ENCODE measurements at places on chromosomes 11 and 22. TPM values are rescaled to one million over a fixed set of nuclear protein-coding genes. Genes with fewer than 3 reads are reported as not detected.

GRCh38 chr11:132101881-132102280 lies 731.5 kb downstream of the NTM start:
- no peak for DNase-seq

- no peak for DNase-seq
Measured at GRCh38 chr11:112477581-112478317, 217.1 kb upstream of the PLET1 start.

GRCh38 chr22:35399114-35399677 lies 744 bp upstream of the MCM5 start:
- DNase-seq = no peak

DNA sequence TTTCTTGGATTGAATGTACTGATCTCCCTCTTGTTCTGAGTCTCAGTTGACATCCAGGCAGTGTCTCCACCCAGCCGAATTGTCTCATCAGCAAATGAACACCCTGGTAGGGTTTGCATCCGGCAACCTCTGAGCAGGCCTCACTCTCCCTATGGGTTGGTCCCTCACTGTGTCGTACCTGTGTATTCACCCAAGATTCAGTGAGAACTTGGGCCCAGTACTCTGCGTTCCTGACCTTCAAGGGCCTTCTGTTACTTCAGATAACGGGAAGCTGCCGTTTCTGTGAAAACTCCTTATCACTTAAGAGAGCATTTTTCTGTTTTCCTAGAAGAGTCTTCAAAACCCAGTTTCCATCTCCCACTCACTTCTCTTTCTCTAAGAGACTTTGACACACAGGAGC lies 915.6 kb downstream of the TBC1D22A start:
- no peak for DNase-seq

GRCh38 chr11:912266-912665 lies 1.7 kb upstream of the CHID1 start:
- DNase-seq = no peak

DNA sequence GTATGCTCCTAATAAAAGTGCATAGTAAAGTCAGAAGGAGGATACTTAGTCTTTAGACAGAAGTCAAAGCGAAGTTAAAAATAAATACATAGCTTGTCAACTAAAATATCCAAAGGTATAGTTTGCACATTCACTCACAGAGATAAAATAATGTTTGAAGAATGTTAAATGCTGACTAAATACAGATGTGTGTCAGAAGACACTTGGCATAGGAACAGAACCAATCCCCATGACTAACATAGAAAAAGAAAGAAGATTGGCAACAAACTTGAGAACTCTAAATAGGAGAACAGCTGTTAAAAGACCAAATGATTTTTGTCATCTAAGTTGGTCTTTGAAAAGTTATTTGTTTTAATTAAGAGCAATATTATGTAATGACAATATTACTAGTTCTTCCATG lies 1172.1 kb upstream of the RAG2 start:
- no peak for DNase-seq

DNA sequence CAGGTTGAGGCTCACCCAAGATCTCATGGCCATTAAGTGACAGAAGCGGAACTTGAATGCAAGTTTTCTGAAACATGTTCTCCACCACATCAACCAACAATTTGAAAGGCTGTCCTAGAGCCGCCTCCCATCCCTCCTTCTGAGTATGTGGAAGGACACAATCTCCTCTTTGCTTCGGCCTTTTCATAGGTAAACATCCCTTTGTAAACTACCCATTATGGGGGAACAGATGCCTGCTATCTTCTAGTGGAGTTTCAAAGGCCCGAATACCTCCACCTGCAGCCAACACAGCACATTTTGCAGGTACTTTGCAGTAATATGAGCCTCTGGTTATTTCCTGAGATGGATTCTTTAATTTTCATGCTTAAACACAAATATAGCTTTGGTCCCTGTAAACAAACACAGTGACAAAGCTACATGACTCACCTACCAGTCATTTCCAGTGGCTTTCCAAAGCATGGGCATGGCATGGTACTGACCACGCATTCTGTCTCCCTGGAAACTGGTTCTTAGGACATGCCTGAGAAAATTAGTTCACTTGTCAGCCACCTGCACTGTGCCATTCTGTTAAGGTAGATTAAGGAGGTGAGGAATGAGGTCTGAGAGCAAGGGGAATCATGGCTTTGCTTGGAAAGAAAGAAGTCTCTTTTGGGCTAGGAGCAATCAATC lies 60.2 kb downstream of the EHF start:
- DNase-seq = no peak

- no peak for DNase-seq
Measured at GRCh38 chr11:102293873-102294601, 23.2 kb upstream of the BIRC3 start.

The HBD gene
- total RNA-seq = not detected

DNA sequence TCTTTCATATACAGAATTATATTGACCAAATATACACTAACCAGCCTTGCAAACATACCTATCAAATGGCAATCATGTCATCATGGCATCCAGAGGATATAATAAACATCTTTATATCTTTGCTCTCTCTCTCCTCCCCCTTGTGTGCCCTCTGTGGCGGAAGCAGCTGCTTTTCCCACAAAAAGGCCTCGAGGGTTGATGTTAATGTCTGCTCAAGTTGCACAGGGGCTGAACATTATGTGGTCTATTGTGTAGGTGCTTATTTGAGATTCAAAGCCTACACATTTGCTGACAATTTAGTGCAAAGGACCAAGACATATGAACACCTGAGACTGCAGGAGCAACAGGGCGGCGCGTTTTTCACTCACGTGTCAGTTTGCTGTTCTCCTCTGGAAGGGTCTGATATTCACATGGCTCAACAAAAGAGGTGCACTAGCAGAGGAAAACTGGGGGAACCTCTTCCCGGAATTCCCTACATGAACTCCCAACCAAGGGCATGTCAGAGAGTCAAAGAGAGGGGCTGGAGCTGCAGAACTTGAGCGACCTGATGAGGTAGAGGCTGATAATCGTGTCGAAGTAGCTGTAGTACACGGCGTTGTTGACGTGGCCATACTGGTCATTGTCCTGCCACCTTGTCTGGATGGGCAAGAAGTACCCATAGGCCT lies 138.8 kb downstream of the RCN1 start:
- DNase-seq = no peak

GRCh38 chr11:119671051-119671450 lies 57.9 kb downstream of the NECTIN1 start:
- peak; percentile 89 for DNase-seq

All from testis (tissue), 5 donors.